ENCODE measurements at places on chromosomes 13 and 19.

DNA sequence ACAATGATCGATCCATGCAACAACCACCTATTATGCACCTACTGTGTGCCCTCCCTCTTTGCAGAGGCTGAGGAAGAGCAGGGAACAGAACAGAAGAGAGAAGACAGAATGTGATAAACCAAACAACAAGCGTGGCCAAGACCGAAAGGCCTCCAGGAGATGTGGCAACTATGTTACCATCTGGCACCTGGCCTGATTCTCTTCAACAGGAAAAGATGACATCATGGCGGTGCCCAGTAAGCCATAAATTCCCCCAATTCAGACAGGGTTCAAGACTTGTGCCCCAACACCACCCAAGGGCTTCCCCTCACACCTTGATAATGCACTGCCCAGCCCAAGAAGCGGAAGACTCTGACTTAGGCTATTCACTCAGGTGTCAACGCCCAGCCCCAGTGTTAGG is 44.3 kb downstream of the SLC7A1 start:
- no peak for ATAC-seq

- ATAC-seq = no peak
Observed at GRCh38 chr13:19927117-19927748, 31.3 kb upstream of the ZMYM2 start.

DNA sequence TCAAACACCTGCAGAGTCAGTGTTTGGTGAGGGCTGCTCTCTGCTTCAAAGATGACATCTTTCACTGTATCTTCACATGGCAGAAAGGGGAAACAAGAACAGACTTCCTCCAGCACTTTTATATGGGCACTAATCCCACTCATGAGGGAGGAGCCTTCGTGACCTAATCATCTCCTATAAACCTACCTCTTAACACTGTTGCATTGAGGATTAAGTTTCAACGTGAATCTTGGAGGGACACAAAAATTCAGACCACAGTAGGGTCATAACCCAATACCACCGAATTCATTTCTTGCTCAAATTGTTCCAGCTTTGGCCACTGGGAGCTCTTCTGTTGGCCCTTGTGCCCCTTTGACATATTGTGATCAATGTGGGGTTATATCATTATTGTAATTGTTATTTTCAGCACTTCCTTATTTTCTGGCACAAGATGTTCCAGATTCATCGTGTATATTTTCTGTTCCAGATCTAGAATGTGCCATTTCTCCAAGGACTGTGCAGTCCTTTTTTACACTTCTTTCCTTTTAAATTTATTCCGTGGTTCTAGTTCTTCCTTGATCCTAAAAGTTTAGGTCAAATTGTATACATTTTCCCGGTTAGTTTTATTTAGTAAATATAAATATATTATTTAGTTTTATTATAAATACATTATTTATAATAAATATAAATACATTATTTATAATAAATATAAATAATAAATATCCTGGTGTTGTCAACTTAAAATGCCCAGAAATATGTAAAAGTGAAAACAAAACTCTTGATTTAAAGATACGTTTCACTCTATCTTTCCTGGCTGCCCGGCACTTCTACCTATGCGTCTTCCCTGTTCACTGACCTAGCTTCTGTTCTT is 35.5 kb upstream of the IGFL4 start:
- ATAC-seq = no peak

GRCh38 chr19:4019578-4019977 is 12.0 kb downstream of the PIAS4 start:
- no peak for ATAC-seq

GRCh38 chr19:964761-965694 is 19.1 kb upstream of the WDR18 start:
- no peak for ATAC-seq

- peak; percentile 85 for ATAC-seq
Observed at GRCh38 chr19:12331211-12331941, 2.1 kb downstream of the ZNF563 start.

GRCh38 chr13:106349080-106349931 is 186.2 kb downstream of the EFNB2 start:
- ATAC-seq = no peak

GRCh38 chr19:18817574-18817973 is 14.2 kb upstream of the UPF1 start:
- no peak for ATAC-seq

GRCh38 chr19:49818649-49819370 is 721 bp downstream of the MED25 start:
- no peak for ATAC-seq

GRCh38 chr19:3975144-3975543 is 4.2 kb upstream of the DAPK3 start:
- no peak for ATAC-seq

DNA sequence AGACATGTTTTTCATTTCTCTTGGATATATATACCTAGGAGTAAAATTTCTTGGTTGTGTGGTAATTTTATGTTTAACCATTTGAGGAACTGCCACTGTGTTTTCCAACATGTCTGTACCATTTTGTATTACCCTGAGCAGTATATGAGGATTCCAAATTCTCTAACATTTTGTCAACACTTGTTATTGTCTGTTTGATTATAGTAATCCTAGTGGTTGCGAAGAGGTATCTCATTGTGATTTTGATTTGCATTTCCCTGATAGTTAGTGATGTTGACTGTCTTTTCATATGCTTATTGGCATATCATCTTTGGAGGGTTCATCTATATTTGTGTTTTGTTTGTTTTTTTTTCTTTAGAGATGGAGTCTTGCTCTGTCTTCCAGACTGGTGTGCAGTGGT is 21.4 kb downstream of the GARRE1 start:
- no peak for ATAC-seq

DNA sequence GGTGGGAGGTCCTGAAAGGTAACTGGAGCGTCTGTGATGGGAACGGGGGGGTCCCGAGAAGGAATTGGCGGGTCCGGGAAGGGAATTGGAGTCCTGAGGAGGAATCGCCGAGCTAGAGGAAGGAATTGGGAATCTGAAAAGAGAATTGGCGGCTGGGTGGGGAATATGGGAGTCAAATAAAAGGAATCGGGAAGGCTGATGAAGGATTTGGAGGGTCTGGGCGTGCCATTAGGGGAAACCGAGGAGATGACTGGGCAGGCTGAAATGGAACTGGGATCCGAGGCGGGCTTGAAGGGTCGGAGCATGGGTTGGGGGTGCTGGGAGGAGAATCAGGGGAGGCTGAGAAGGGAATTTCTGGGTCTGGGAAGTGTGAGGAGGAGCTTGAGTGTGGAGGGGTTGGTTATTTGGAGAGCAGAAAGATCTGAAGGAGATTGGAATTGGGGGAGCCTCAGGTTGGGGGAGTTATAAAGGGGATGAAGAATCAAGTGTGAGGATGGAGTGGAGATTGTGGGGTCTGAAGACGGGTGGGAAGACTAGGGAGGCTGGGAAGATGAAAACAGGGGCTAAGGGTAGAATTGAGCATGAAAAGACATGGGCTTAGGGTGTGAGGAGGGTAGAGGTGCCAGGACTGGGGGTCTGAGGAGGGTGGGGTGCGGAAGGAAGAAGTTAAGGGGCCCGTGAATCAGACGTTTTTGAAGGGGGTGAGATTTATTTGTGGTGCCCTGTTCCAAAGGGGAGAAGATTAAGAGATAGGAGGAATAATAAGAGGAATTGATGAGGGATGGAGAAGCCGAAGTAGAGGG is 718 bp downstream of the ACTN4 start:
- no peak for ATAC-seq

DNA sequence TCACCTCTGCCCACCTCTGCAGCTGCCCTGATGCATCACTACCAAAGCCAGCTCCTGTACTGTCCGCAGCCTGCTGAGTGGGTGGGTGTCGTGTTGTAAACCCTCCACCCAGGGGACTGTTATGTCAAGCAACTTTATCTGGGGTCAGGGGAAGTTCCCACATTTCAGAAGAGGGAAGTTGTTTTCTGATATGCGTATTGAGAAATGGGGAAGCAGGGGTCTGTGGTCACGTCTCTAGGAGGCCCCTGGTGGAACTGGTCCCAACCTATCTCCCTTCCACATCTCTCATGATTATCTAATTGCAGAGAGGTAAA is 31.2 kb downstream of the CLEC17A start:
- ATAC-seq = no peak

DNA sequence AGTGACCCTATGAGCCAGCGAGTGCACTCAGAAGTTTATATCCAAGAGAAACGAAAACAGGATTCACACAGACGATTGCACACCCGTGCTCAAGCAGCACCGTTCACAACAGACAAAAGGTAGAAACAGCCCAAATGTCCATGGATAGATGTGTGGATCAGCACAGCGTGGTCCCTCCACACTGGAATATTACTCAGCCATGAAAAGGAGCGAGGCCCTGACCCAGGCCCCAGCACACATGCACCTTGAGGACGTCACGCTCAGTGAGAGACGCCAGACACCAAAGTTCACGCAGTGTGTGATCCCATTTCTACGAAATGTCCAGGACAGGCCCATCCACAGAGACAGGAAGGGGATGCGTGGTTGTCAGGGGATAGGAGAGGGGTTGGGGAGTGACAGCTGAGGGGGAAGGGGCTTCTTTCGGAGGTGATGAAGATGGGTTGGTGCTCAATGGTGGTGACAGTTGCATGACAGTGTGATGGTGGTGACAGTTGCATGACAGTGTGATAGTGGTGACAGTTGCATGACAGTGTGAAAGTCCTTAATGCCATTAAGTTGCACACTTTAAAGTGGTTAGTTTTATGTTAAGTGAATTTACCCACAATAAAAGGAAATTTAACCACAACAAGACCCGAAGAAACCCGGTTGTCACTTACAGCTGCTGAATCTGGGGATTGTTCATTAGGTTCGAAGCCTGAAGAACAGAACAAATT is 18.9 kb upstream of the SLC39A3 start:
- ATAC-seq = peak; percentile 73

DNA sequence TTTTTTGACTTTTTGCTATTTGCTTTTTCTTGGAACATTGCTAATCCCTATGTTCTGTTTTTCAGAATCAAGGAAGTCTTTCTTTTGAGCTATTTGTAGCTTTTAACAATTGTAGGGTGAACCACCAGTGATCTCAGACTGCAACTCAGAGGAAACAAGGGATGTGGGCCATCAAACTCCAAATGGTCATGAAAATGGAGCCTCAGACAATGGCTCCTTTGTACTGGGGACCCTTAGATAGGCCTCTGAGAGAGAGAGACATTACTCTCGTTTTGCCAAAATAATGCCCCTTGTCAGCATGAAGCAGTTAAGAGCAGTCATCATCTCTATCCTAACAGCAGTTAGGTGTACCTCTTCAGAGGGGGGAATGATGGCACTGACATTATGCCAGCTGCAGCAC is 56.4 kb upstream of the GJB6 start:
- ATAC-seq = no peak

- no peak for ATAC-seq
Observed at GRCh38 chr19:2337329-2337707, 8.8 kb downstream of the SPPL2B start.

DNA sequence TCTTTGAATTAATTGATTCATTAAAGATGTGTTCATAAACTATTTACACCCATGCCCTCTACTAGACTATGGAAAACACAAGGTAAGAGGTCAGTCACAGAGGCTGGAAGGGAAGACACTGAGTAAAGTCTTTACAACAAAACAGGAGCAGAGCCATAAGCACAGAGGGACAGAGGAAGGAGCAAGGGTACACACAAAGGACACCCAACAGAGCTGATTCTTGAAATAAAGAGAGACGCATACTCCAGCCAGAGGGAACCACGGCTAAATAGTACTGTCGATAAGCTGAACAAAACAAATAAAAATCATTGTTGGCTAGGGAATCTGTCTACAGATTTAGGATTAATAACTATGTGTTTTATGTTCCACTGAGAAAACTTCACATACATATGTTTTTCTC is 289.2 kb downstream of the EFNB2 start:
- ATAC-seq = no peak

- peak; percentile 100 for ATAC-seq
Observed at GRCh38 chr19:21396893-21397572, at the start of gene ZNF493. TSS of gene ZNF493 (plus strand) at chr19:21397133. CDS start at chr19:21397238, 105 bp downstream.

- ATAC-seq = no peak
Observed at GRCh38 chr13:114235697-114236096, 1.0 kb downstream of the CDC16 start.

DNA sequence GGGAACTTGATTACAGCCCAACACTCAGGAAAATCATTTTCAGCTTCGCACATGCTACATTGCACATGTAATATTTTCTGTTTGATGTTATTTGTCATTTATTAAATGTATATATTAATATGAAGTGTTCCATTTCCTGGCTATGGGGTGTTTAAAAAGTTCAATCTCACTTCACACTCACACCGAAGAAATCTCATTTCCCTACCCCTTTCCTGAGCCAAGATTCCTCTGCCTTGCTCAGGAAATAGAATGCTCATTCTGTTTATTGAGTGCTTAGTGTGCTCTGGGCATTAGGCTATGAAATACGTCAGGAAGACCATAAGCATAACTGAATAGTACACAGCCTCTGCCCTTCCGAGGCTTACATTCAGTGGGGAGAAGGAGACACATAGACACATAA is 331.9 kb upstream of the TSHZ3 start:
- ATAC-seq = no peak

GRCh38 chr13:50355797-50356196 is 340.6 kb downstream of the KCNRG start:
- ATAC-seq = peak; percentile 77

- no peak for ATAC-seq
Observed at GRCh38 chr19:18671303-18672043, 12.0 kb upstream of the CRTC1 start.

DNA sequence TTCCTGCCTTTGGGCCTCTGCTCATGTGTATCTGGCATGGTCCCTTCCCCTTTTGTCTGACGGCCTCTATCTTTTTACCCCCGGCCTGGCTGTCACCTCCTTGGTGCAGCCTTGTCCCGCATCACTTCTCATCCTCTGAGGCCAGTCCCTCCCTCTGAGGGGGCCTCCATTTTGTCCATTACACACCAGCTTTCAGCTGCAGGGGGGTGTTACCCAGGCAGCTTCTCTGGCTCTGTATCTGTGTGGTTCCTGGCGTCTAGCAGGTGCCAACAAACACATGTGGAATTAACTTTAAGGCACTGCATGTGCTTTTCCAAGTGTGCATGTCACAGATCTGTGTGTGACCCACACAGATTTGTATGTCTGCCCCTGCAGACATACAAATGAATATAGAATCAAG is 52.4 kb downstream of the LYL1 start:
- no peak for ATAC-seq

DNA sequence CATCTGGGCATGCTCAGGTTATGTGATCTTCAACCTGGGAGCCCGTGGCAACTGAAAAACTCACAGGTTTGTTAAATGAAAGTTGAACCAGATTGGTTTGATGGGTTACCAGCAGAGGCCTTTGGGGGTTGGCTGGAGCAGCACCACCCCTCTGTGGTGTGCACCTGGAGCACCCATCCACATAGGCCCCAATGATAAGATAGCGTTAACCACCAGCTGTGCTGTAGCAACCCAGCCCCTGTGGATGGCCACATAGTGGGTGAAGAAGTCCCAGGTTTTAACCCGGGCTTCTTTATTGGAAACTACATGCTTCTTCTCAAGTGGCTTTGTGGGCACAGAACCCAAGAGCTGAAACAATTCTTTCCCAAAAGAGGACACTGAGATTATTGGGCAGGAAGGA is 22.6 kb upstream of the MTIF3 start:
- no peak for ATAC-seq

GRCh38 chr13:105410602-105411001 is 1124.9 kb downstream of the EFNB2 start:
- ATAC-seq = no peak
